ENCODE measurements at places on chromosomes 3 and 15.

- DNase-seq = no peak
Measured at GRCh38 chr3:183988216-183988790, 29.4 kb downstream of the ABCC5 start.

DNA sequence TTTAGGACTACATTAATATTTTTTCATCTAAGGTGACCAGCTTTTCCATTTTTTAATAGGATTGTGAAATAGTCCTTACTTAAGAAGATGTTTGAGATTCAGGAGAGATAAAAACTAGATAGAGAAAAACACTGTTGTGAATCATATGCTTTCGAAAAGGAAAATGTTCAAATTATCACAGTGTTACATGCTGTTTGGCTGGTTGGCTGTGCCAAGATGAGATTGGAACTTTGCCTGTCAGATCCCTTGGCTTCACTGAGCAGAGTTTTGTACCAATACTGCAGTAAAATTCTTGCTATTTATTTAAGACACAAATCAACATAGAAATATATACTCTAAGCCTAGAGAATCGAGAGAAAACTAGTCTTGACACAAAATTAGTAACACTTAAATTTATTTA is 117.2 kb downstream of the OXSM start:
- DNase-seq = no peak

- DNase-seq = no peak
Measured at GRCh38 chr15:56965231-56966013, 47.0 kb downstream of the TCF12 start.

DNA sequence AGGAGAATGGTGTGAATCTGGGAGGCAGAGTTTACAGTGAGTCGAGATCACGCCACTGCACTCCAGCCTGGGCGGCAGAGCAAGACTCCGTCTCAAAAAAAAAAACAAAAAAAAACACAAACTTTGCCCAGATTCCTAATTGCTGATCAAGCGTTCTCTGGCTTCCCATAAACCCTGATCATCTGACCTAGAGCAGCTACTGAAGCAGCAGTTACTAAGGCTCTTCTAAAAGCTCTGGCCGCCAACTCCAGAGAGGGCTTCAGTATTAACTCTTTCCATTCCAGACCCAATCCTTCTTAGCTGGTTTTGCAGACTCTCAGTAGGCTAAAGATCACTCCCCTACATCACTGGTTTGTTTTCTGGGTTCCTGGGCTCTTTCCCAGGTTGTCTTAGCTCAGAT is 201.6 kb downstream of the IGSF11 start:
- DNase-seq = no peak

DNA sequence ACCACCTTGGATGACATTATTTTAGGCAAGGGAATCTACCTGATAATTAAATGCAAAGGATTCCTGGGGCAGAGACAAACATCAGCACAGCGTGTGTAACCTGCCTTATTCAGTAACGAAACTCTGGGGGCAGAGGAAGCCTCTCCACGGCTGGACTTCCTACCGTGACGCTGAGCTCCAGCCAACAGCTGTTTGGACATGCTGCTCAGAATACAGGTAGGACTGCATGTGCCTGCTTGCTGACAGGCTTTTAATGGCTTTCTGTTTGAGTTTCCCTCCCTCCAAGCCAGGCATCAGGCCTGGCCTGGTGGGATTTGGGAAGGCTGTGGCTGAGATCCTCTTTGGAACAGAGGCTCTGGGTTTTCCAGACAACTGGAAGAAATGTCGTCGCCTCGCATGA is 150.6 kb downstream of the ADAMTS17 start:
- peak; percentile 27 for DNase-seq

GRCh38 chr15:70535071-70535954 is 228.0 kb downstream of the UACA start:
- peak; percentile 48 for DNase-seq

GRCh38 chr3:32483772-32484171 is 18.9 kb downstream of the CMTM6 start:
- DNase-seq = no peak

- peak; percentile 32 for DNase-seq
Measured at GRCh38 chr15:89143503-89144162, 55.4 kb downstream of the ABHD2 start.

DNA sequence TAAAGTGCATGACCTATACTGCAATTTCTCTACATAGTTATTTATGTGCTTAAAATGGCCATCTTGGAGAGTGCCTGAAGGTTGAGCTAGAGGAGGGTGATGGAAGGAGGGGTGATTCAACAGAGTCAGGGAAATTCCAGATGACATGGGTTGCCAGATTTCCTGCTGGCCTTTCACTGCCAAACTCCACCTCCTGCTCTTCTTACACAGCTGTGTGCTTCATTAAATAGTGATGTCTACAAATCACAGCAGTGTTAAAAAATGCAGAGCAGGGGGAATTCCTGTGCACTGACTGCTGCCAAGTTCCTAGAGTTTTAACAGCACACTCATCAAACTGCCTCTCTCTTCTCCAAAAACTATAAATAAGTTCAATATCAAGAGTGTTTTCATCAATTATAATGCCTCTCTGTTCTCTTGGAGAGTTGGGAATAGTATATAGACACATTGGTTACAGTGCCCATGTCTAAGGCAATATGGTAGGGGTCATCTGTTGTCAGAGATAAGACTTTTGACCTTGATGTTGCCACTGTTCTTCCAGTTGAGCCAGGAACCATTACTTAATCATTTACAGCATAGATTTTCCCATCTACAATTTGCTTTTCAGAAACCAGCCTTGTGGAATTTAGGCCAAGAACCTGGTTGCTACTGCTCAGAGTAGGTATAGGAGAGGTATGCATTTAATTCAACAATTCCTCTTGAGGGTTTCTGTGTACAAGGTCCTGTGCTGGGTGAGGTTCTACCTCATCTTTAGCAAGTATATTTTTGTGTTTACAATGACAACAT is 79.6 kb downstream of the TP63 start:
- peak; percentile 82 for DNase-seq

DNA sequence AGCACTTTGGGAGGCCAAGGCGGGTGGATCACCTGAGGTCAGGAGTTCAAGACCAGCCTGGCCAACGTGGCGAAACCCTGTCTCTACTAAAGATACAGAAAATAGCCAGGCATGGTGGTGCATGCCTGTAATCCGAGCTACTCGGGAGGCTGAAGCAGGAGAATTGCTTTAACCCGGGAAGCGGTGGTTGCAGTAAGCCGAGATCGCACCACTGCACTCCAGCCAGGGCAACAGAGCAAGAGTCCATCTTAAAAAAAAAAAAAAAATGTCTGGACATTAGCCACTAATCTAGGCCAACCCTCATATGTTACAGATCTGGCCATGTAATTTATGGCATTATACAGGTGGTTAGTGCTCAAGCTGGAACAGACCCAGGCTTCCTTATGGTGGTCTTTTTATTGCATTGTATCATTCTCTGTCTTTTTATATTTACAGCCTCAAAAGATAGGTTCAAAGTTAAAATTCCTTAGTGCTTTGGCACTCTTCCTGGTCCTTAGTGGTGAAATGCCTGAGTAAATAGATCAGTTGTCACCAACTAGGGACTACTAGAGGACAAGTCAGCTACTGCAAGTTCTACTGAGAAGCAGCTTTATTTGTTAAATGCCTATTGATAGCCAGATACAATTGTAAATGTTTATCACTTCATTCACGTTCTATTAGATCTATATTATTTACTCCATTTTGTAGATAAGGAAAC is 16.0 kb downstream of the STARD9 start:
- no peak for DNase-seq

DNA sequence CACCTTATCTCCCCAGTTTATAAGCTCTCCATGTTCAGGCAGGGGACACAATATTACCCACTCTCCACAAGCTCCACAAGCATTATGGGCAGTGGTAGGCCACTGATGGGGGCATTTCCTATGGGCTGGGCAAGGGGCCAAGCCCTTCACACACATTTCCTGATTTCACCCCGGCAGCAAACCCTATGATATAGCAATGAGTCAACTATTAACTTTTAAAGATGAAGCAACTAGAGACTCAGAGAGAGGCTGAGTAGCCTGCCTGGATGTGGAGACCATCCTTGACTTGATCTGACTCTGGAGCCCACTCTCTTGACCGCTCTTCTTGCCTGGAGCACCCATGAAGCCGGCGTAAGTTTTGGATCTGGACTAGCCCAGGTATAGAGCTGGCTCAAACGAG is 27.4 kb downstream of the FOXL2NB start:
- no peak for DNase-seq

GRCh38 chr15:85477730-85478129 is 97.3 kb downstream of the AKAP13 start:
- DNase-seq = no peak

GRCh38 chr3:139353920-139354556 is 10.2 kb downstream of the MRPS22 start:
- peak; percentile 23 for DNase-seq

GRCh38 chr3:158763421-158763820 is 31.2 kb upstream of the RARRES1 start:
- DNase-seq = no peak

DNA sequence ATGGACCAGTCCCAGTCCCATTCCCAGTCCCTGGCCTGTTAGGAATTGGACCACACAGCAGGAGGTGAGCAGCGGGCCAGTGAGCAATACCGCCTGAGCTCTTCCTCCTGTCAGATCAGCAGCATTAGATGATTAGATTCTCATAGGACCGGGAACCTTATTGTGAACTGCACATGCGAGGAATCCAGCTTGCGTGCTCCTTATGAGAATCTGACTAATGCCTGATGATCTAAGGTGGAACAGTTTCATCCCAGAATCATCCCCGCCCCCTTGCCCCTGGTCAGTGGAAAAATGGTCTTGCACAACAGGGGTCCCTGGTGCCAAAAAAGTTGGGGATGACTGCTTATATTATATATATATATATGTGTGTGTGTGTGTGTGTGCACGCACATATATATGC is 63.1 kb downstream of the IFT57 start:
- DNase-seq = no peak

- DNase-seq = no peak
Measured at GRCh38 chr15:41949401-41950126, 22.8 kb downstream of the EHD4 start.

DNA sequence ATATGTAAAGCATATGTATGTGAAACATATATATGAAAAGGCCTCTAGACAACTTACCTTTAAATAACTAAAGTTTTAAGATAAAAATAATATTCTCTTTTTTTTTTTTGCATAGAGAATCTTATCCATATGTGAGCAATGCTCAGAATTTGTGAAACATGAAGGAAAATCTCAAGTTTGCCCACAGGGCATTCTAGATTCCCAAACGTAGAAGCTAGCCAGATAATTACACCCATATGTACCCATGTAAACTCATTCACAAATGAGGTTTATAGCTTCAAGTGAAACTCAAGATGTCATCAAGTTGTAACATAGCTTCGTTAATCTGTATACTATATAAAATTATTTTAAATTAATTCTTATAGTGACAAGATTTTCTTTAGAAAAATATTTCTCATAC is 537.3 kb upstream of the NR2F2 start:
- DNase-seq = no peak

- DNase-seq = no peak
Measured at GRCh38 chr3:58965865-58966264, 84.0 kb downstream of the CFAP20DC start.

GRCh38 chr3:44100298-44100695 is 141.4 kb upstream of the TOPAZ1 start:
- no peak for DNase-seq

DNA sequence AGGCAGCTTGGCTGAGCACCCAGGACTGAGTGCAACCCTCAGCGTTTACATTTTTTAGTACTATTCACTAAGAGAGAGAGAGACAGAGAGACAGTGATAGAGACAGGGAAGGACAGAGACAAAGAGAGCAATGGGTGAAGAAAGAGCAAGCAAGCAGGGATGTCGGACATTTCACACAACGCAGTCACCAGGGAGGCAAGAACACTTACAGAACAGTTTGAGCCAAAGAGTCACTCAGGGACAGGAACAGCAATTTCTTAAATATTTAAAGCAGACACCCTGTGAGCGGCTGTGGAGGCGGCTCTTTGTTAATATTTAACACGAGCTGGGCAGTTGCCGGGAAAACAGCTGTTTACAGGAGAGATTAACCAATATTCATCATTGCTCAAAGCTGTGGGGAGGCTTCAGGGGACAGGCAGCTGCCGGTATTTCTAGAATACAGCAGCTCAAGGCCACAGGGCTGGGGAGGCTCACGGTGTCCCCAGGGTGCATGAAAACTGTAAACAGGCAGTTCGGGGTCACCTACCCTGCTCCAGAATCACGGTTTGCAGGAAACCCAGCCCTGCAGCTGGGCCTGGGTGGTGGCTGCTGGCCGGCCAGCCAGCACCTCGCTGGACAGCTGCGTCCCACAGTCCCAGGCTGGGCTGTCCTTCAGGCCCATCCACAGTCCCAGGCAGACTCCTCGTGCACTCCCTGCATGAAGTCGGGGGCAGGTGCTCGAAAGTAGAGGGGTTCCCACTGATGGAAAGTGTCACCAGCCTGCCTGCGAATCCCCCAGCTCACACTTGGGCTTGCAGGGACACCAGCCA is 38.8 kb upstream of the PCSK6 start:
- DNase-seq = no peak

GRCh38 chr3:72093270-72093991 is 308.5 kb upstream of the PROK2 start:
- peak; percentile 41 for DNase-seq

- no peak for DNase-seq
Measured at GRCh38 chr15:69140306-69140705, 20.1 kb upstream of the GLCE start.

GRCh38 chr15:64568765-64569164 is 108.4 kb downstream of the ZNF609 start:
- DNase-seq = no peak

- no peak for DNase-seq
Measured at GRCh38 chr15:58467722-58468423, 36.1 kb downstream of the LIPC start.

GRCh38 chr3:168574455-168575158 is 478.9 kb upstream of the GOLIM4 start:
- no peak for DNase-seq

- DNase-seq = no peak
Measured at GRCh38 chr3:23175341-23176083, 27.6 kb upstream of the UBE2E2 start.

GRCh38 chr15:88648357-88649214 is 9.8 kb downstream of the ISG20 start:
- DNase-seq = peak; percentile 6

GRCh38 chr15:75063889-75064288 is 40.5 kb downstream of the PPCDC start:
- no peak for DNase-seq

GRCh38 chr3:174072675-174073074 is 675.1 kb downstream of the NLGN1 start:
- DNase-seq = no peak

DNA sequence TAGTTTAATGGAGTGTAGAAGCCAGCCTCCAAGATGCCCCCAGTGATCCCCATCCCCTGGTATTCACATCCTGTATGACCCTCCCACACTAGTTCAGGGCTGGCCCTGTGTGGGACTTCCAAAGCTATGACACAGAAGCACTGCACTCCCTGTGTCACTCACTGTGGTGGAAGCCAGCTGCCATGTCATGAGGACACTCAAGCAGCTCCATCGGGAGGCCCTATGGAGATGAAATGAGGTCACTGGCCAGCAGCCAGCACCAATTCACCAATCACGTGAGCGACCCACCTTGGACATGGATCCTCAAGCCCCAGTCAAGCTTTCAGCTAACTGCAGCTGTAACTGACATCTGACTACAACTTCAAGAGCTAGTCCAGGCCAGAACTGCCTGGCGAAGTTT is 3.9 kb upstream of the ACAN start:
- DNase-seq = no peak

Measured in GM12865 (cell line).